Dorsolateral prefrontal cortex (tissue), 122 donors: ENCODE measurements at places on chromosomes 2 and 18.

- no peak for DNase-seq
These were observed 41.4 kb upstream of the SMAD7 start for GRCh38 chr18:48992133-48992532.

DNA sequence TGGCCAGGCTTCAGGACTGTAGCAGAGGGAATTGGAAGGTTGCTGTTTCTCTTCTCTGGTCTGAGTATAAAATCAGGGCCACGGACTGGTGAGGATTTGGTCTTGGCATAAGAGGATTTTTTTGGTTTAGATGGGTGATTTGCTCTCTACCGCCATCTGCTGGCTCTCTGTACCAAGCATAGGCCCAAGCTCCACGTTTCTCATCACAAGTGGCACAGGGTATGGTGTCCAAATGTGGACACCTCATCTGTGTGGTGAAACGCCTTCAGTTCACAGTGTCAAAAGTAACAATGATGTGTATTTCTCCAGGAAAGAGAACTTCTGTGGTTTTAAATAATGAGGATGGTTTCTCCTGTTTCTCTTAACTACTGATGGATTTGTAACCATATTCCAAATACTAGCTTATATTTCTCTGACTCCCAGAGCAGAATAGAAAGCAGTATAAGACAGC lies 115.1 kb downstream of the EML6 start:
- DNase-seq: peak; percentile 28

DNA sequence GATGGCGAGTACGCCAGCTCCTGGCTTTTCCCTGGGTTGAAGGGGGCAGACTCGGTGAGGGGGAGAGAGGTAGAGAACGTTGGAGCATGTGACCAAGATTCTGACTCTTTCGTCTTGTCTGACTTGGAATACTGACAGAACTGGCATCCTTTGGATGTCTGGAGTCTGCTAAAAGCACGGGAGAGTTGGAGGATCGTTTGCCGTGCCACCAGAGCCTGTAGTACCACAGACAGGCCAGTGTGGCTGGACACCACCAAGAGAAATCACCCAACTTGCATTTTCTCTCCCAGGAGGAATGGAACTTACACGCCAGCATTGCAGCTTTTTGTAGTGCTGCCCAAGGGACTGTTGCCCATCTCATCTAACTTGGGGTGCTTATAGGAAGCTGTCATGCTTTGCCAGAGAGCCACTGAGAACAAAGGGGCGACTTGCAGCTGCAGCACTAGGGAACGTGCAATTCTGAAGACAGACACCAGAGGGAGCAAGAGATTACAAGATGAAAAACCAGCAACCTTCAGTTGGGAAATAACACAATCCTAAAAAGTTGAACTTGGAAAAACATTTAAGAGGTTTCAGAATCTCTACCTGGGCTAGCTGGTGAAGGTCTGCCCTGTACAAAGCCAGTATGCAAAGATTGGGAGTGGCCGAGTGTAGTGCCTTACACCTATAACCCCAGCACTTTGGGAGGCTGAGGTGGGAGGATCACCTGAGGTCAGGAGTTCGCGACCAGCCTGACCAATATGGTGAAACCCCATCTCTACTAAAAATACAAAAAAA lies 24.1 kb downstream of the PSMG2 start:
- DNase-seq: peak; percentile 42

DNA sequence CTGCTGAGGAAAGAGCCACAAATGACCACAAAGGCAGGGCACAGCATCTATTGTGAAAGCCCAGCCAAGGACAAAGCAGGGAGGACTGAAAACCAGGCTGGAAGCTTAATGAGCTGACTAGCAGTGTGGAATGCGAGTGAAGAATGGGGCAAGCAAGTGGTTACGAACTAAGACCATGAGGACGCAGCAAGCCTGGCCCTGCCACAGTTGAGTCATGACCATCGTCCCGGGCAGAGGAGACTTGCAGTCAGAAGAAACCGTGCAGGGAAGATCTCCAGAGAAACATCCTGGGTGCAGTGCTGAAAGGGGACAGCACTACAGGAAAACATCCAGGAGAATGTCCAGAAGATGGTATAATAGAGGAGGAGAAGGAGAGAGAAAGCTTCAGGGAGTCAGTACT lies 120.5 kb upstream of the GYPC start:
- DNase-seq: no peak

- no peak for DNase-seq
These were observed 861 bp downstream of the LTBP1 start for GRCh38 chr2:32947484-32948143.

GRCh38 chr18:63741769-63742168 lies 33.4 kb upstream of the SERPINB7 start:
- DNase-seq: no peak

GRCh38 chr18:75879196-75879595 lies 451.7 kb upstream of the SMIM21 start:
- DNase-seq: no peak

- DNase-seq: no peak
These were observed 83.9 kb downstream of the INHBB start for GRCh38 chr2:120429586-120430500.

- DNase-seq: no peak
These were observed 22.3 kb upstream of the SERPINB5 start for GRCh38 chr18:63454497-63454896.

DNA sequence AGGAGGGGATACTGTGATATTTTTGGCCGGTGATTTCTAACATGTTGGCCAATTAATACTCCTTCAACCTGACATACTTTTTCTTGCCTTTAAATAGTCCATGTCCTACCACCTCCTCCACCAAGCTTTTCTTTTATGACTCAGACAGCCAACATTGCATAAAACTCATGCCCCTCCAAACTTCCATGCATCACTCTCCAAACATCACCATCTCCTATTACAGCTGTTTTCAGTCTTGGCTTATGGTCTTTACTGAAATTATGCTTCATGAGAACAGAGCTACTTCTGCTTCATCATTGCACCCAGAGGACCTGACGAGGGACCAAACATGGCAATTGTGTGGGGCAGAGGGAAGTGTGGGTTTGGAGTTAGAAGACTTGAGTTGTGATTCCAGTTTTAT lies 305.4 kb downstream of the LPIN1 start:
- DNase-seq: no peak

DNA sequence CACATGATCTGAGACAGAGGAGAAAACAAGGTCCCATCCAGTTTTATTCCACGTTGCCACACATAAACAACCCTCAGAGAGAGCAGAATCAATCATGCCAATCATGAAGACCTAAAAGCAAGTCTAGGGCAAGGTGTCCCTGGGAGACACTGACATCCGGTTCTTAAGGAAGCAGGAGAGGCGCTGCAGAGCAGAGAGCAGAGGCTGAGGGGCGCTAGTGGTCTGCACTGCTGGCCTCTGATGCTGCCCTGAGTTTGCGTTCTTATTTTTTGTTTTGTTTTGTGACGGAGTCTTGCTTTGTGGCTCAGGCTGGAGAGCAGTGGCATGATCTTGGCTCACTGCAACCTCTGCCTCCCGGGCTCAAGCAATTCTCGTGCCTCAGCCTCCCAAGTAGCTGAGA lies 83.3 kb downstream of the SMIM21 start:
- DNase-seq: no peak

DNA sequence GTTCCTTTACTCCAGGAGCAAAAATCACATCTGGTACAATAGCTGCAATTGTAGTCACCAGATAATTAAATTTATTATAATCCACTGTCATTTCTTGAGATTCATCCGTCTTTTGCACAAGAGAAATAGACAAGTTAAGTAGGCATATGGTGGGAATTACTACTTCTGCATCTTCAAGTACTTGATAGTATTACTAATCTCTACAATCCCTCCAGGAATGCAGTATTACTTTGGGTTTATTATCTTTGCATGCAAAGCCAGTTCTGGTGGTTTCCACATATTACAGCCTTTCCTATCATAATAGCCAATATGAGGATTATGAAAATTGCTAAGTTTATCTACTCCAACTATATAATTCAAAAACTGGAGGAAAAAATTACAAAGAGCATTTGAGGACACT lies 254.1 kb downstream of the IKZF2 start:
- no peak for DNase-seq

DNA sequence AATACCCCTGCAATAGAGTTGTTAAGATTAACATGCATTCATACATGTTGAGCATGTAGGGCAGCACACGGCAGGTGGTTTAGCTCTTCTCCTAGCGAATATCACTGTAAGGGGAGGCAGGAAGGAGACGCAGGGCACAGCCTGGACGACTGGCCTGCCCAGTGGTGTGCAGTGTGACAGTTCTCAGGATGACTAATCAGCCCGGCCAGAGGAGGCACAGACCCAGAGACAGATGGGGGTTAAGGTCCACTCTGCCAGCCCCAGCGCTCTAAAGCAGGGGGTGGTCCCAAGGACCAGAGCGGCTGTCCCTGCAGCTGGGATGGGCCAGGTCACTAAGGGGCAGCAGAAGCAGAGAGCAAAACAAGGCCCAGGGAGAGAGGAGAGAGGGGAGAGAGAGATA lies 63.7 kb downstream of the RNF152 start:
- DNase-seq: no peak

DNA sequence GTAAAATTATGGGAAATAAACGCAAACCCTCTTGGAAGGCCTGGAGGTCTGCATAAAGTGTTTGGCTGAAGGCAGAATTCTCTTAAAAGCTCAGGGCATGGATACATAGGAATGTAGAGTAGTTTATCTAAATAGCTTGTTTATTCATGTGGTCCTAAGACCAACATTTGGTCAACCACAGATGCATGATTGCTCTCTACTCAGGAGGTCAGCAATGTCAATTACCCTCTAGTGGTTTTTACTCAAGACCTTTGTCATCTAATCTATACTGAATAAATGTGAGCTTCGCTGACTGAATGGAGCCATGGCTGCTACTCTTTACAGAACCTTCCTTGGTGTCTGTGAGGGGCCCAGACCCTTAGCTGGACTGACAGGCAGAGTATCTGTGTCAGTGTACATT lies 139.8 kb downstream of the ATL2 start:
- no peak for DNase-seq

GRCh38 chr2:232537079-232537478 lies 2.4 kb upstream of the CHRNG start:
- peak; percentile 29 for DNase-seq

GRCh38 chr2:176085861-176086771 lies 2.4 kb upstream of the EVX2 start:
- no peak for DNase-seq

DNA sequence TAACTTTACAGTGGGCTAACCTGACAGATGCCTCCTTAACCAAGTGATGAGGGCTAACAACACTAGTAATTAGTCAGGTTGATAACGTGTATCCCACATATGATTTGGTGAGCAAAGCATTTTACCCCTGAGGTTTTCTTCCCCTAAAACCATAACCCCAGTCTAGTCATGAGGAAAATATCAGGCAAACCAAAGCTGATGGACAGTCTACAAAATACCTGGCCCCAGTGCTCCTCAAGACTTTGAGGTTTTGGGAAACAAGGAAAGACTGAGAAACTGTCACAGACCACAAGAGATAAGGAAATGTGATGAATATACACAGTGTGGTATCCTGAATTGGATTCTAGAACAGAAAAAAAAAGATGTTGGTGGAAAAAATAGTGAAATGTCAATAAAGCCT lies 28.5 kb downstream of the MAP3K20 start:
- no peak for DNase-seq

- DNase-seq: no peak
These were observed 18.4 kb upstream of the ZNF638 start for GRCh38 chr2:71313016-71313766.

DNA sequence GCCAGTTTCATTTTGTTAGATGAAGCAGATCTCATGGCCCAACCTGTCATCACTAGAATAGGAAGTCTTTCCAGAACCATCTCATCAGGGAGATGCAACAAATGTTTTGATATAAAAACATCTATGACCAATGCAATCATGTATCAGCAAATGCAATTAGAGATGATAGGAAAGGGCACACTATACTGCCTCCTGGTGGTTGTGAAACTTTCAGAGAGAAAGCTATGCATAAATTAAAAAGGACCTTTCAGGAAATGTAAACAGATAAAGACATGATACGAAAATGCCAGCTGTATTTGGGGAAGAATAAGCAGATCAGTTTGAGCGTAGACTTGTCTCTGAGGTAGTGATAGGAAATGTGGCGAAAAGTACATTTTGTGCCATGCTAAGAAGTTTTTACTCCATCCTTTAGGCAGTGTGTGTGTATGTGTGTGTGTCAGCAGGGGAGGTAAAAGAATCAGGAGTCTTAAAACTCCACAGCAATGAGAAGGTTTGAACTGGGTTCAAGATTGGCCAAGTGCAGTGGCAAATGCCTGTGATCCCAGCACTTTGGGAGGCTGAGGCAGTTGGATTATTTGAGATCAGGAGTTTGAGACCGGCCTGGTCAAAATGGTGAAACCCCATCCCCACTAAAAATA lies 479.3 kb downstream of the CPS1 start:
- no peak for DNase-seq

DNA sequence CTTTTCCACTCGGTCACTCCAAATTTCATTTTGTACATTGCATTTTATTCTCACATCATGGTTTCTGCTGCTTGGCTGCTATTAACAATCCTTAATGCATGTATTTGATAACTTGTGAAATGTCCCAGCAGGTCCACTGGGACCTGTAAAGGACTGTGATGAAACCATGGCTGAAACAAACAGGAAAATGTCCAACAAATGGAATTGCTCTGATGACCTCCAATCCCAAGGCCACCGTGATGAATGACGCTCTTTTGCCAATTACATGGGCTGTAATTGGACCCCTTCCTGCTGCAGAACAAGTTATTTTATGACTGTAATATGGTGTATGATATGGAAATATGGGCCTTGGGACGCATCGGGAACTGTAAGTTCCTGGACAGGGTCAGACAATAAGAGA lies 224.2 kb upstream of the CXCR4 start:
- DNase-seq: no peak

DNA sequence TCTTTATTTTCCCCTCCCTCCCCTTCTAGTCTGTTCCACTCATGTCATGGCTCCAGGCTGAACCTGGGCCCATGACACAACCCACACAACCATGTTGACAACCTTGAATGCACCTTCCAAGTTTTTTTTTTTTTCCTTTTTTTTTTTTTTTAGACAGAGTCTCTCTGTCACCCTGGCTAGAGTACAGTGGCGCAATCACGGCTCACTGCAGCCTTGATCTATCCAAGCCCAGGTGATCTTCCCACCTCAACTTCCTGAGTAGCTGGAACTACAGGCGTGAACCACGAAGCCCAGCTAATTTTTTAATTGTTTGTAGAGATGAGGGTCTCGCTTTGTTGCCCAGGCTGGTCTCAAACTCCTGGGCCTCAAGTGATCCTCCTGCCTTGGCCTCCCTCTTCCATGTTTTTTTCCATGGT lies 21.9 kb upstream of the ROCK2 start:
- no peak for DNase-seq

DNA sequence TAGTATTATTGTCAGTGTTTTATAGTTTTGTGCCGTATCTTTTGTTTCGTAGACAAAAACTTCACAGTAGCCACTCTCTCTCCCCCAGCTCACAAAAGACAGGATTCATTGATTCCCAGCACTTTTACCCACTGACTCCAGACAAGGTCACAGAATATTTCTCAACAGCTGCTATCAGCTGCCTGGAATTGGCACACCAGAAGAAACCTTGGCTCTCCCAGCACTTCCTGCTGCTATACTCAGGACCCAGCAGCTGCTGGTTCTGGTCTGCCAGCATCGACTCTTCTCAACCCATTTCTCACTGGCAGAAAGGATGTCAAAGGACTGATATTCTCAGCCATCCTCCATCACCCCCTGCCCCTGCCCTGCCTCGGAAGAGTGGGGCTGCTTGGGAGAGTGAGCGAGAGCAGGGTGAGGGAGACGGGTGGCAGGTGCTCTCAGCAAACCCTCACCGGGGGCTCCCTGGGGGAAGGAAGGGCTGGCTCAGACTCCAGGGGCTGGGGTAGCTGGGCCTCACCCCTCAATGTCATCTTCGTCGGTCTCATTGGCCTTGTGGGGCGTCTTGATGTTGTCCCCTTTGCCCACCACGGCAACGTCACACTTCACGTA lies 6.1 kb upstream of the OTOF start:
- DNase-seq: no peak
